ENCODE measurements at places on chromosomes 5 and 9.

GRCh38 chr5:35924122-35924949 is 14.1 kb downstream of the CAPSL start:
- DNase-seq: no peak

- no peak for DNase-seq
Measured at GRCh38 chr9:137294681-137295237, 7.3 kb downstream of the NRARP start.

- DNase-seq: no peak
Measured at GRCh38 chr5:60960591-60960990, 15.6 kb downstream of the NDUFAF2 start.

DNA sequence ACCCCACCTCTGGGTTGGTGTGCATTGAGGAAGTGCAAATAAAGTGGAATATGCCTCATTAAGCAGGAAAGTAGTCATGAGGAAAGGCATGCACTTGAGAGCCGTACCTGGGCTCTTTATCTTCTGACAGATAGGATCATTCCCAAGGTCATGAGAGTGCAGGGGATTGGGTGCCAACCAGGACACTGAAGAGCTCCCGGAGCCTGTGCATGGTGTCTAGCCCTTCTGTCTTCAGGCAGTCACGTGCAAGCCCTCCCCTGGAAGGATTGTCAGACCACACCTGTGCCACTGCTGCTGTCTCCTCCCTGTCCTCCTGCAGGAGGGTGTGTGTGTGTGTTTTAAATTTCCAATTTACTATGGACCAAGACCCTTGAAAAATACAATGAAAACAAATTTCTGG is 69.6 kb downstream of the PDE8B start:
- no peak for DNase-seq

GRCh38 chr9:109250311-109250741 is 70.5 kb downstream of the EPB41L4B start:
- DNase-seq: no peak

- DNase-seq: no peak
Measured at GRCh38 chr5:11509793-11510192, 394.5 kb downstream of the CTNND2 start.

GRCh38 chr9:130428086-130428665 is 16.6 kb upstream of the ASS1 start:
- DNase-seq: no peak

GRCh38 chr5:168427224-168427623 is 59.0 kb upstream of the RARS1 start:
- DNase-seq: no peak

DNA sequence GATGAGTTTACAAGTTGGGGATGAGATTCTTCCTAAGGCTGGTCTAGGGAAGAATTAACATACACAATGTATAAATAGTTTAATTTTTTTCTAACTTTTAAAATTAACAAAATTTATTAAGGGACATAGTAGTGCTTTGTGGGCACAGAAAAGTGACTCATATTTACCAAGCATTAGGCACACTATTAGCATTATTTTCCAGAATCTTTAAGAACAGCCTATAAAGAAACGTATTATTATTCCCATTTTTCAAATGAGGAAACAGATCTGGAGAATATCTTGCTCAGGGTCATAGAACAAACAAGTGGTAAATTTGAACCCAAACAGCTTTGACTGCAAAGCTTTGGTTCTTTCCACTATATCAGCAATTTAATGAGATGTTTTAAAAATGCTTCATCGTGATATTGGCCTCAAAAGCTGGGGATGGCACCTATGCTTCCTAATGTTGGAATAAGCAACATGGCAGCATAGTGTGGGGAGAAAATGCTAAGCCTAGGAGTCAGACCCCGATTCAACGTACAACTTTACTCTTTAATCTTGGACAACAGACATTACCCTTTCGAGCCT is 55.9 kb downstream of the ABCA1 start:
- no peak for DNase-seq

- no peak for DNase-seq
Measured at GRCh38 chr9:7561527-7562080, 238.0 kb downstream of the DMAC1 start.

- DNase-seq: peak; percentile 52
Measured at GRCh38 chr5:173202266-173202875, 32.6 kb downstream of the NKX2-5 start.

GRCh38 chr5:143401227-143402016 is 2.1 kb downstream of the NR3C1 start:
- DNase-seq: no peak

GRCh38 chr5:7577381-7577780 is 181.4 kb downstream of the ADCY2 start:
- DNase-seq: no peak

DNA sequence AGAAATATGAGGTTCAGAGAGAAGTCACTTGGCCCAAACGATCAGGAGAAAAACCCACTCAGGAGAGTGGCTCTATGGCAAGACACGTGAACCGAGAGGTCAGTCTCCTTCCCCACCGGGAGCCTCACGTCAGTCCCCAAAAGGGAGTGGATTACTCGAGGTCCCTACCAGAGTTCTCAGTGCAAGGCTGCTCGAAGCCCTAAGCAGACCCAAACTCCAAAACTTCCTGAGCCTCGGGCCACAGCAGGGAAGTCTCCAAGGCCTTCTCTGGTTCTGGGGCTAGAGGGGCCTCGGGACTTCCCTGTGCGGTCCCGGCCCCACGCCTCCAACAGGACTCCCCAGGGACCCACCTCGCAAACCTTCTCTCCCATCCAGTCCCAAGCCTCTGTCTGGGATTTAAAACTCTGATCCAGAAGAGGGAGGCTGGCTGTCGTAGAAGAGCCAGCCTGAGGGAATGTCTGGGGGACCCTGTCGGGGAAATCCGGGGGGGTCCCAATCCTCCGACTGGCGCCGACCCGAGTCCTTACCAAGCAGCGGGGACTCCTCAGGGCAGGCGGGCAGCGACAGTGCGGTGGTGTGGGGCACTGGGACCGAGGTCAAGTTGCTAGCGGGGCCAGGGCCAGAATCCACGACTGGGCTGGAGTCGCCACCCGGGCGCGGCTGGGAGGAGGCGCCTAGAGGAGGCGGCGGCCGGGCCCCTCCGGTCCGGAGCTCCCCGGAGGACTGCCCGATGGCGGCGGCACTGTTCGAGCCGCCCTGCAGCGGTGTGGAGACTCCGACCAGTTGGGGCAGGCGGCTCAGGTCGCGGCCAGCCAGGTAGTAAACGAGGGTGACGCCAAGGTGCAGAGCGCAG is 679 bp downstream of the B4GALT1 start:
- DNase-seq: no peak

- no peak for DNase-seq
Measured at GRCh38 chr5:172553903-172554302, 87.2 kb upstream of the NEURL1B start.

DNA sequence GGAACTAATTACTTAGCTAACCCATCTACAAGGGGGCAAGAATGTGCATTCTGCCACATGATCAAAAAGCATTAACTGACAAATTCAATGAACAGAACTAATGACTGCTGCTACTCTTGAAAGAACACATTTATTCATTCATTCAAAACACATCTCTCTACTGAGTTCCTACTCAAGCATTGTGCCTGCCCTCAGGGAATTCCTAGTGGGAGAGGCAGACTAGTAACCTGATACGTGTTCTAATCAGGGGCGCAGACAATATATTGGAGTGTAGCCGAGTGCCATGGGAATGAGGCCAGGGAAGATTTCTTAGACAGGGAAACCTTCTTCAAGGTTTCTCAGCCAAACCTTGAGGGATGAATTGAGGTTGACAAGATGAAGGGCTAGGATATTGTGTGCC is 56.7 kb upstream of the PAPPA start:
- DNase-seq: no peak

GRCh38 chr9:116901260-116901659 is 214.2 kb downstream of the TRIM32 start:
- DNase-seq: no peak

DNA sequence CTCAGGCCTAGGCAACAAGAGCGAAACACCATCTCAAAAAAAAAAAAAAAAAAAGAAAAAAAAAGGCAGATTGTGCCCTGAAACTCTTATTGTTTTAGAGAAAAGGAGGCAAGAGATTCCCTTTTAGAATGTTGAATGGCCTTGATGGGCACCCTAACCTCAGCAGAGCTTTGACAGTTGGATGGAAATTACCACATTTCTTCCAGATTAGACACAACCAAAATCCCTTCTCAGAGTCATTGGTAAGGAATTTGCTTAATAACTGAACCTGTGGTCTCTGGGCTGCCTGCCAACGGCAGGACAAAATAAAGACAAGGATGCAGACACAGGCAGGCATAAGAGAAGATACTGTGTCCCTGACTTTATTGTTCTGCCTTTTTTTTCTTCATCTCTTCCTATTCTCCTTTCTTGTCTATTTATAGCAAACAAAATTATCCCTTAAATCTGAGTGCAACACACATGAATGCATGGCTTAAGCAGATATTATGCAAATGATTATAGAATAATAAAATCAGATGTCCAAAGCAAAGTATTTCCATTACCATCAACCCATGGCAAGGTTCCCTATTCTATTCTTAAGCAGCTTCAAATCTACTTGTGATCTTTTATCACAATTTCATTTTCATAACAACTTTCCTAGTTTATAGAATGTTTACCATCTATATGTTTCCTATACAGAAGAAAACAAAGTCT is 37.3 kb upstream of the TRIO start:
- DNase-seq: no peak

DNA sequence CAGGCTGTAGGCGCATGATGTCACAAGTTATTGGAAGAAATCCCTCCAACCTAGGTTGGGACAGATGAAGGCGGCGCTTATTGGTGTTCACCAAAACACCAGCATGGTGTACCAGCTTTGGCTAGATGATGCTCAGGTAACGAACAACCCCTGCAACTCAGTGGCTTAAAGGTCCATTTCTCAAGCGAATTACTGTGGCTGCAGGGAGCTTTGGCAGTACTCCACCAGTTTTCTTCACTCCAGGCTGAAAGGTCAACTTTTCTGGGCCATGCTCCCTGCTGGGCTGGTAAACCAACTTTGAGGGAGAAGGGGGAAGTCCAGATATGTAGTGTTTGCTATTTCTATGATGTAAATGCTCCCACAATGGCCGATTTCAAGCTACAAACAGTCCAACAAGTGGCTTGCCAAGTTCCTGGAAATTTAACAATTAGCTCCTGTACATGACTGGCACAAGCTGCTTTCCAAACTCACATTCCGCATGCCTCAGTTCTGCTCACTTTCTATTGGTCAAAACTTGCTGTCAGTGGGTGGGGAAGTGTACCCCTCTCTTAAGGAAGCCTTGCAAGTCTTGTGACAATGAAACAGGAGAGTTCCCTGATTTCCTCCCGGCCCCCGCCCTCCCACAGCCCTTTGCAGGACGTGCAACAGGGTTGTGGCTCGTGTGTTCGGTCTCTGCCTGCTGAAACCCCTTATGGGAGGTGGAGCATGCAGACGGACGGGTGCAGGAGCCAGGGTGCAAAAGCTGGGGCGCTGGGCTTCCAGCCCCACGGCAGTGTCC is 588 bp upstream of the ZBED3 start:
- DNase-seq: peak; percentile 48

DNA sequence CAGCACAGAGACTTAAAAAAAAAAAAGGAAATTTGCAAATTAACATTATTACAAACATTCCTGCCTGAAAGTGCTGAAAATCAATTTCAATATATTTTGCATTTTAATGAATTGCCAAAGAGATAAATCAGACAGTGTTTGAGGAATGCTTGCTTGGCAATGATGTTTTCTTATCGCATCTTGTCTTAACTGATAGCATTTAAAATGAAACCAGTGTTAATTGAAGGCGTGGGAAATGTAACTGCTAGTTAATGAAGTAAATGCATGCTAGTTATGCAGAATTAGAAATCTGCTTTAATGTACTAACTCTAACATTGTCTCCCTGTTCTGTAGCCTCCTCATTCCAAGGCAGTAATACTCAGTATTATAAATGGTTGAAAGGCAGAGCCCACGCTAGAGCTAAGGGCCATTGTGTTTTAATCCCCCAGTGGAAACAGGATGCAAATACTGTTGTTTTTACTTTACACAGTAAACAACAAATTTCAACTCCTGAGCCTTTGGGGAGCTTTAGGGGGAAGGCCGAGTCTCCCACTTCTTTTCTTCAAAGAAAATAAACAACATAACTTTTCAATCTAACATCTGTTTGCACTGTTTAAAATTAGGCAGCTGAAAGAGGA is 586.9 kb downstream of the TLE4 start:
- no peak for DNase-seq

DNA sequence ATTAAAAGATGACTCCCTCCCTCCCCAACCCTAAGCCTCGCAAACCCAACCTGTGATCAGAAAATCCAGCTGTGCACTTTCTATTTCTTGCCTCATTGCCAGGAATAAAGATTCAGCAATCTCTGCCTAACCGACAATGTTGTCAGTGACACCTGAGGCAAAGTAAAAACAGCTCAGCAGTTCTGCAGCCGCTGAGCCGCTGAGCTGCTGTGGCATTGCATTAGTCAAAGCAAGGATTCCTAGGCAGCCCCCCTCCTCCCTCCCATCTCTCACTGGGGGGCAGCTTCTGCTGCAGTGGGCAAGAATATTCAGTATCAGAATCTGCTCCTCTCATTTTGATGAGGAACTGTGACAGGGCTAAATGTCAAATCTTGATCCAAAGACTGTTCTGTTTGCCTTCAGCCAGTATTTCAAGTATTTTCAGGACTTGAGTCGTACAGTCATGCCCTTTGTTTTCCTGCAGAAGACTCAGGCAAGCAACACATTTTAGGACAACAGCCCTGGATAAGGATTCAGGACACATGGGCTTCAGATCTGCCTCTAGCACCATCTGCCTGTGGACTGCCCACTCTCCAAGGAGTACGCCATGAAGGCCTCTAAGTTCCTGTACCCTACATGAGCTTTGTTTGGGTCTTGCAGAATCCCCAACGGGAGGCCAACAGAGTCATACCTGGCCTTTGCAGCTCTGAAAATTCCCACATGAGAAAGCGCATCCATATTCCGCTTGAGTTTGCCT is 41.1 kb upstream of the DAP start:
- no peak for DNase-seq

GRCh38 chr5:125660231-125660895 is 762.8 kb upstream of the GRAMD2B start:
- no peak for DNase-seq

DNA sequence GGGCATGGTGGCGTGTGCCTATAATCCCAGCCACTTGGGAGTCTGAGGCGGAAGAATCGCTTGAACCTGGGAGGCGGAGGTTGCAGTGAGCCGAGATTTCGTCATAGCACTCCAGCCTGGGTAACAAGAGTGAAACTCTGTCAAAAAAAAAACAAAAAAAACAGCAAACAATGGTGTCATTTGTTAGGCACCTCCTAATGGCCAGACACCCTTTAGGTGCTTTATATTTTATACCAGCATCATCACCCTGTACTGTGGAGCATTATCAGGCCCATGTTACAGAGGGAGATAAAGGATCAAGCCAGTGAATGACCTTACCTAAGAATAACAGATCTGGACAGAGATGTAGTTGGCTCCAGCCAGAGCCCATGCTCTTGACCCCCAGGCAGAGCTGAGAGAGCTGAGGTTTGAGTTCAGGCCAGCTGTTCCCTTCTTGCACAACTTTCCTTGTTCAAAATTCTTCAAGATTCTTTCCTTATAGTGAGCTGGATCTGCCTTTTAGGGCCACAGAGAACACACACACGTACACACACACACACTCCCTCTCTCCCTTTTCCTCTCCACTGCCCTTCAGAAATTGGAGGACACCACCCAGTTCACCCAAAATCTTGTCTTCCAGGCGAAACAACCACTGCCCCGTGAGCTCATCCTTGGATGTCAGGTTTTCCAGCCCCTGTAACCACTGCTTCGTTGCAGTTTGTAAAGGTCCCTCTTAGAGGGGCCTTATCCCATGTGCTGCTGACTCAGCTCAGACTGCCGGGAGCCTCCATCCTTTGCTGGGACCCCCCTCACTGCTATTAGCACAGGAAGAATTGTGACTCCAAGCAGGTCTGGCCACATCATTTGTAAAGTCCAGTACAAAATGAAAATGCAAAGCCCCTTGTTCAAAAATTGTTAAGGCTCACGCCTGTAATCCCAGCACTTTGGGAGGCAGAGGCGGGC is 10.4 kb upstream of the PTGES start:
- DNase-seq: no peak

- DNase-seq: no peak
Measured at GRCh38 chr5:128111818-128112448, 28.4 kb downstream of the SLC12A2 start.

All from H1 (cell line).